GM12892 (cell line): ENCODE measurements at places on chromosomes 1 and 21.

- DNase-seq: no peak
These were observed 54.1 kb downstream of the RUNX1 start for GRCh38 chr21:34994766-34995631.

- DNase-seq: no peak
These were observed 60.9 kb downstream of the SLX9 start for GRCh38 chr21:45000637-45001133.

DNA sequence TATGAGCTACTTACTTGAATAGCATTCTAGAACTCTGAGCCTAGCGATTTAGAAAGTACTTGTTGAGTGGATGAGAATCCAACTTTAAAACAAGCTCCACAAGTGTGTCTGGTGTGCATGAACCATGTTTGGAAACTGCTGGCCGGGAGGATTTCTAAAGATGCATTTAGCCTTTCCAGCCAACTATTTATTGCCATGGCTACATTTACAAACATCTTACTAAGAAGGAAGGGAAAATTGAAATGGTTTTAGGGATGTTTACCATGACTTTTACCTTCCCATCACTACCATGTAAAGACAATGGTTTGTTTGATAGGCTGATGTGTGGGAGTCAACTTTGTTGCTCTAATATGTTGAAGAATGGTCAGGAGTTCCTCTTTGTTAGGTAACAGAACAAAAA, 37.7 kb upstream of the ARHGAP29 start:
- no peak for DNase-seq

DNA sequence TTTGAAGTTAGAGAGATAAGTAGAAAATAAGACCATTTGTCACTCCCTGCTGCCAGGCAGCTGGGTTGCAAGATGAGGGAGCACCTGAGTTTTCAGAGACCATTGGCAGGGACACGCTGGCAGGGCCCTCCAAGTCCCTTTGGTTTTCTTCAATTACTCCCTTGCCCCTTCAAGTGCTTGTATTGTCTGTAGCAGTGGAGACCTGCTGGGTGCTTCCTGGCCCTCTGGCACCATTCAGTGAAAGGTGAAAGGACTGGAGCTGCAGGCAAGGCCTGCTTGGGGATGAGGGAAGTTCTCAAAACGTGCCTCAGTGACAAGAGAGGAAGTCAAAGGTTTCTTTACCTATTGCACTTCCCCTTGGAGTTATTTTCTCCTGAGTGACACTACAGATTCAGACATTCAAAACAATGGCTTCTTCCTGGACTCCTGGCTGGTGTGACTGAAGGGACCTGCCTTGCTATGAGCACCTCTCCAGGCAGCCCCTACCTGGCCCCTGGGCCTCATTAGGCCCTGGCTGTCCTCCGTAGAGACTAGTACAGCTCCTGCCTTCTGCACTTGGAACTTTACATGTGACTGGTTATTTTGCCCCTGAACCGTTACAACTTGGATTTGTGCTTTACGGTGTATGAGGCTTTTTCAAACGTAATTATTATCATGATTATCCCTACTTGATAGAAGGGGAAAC, 100.1 kb downstream of the C1orf21 start:
- DNase-seq: no peak

- no peak for DNase-seq
These were observed 127.2 kb upstream of the ATP1B1 start for GRCh38 chr1:168979276-168979675.
